ENCODE measurements at places on chromosomes 2 and 18.

DNA sequence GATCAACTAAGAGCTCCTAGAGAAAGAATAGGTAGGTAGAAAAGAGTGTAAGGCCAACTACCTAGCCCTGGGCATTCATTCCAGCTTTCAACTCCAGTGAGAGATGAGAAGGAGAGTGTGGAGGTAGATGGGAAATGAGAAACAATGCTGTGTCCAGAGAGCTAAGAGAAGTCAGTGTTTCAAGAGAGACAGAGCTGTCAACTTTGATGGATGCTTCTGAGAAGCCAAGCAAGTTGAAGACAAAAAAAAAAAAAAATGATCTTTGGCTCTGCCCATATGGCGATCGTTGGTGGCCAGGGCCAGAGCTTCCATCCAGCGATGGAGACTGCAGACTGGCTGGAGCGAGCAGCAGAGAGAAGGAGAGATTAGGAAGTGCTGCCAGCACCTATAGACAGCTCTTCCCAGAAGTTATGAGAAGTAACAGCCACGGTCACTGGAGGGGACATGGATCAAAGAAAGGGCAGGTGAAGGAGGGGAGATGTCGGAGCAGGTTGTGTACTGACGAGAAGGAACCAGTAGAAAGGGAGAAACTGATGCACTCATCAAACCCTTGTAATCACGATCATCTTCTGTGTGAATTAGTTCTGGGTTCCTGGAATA is 112.4 kb upstream of the PPP1CB start:
- DNase-seq, result no peak

DNA sequence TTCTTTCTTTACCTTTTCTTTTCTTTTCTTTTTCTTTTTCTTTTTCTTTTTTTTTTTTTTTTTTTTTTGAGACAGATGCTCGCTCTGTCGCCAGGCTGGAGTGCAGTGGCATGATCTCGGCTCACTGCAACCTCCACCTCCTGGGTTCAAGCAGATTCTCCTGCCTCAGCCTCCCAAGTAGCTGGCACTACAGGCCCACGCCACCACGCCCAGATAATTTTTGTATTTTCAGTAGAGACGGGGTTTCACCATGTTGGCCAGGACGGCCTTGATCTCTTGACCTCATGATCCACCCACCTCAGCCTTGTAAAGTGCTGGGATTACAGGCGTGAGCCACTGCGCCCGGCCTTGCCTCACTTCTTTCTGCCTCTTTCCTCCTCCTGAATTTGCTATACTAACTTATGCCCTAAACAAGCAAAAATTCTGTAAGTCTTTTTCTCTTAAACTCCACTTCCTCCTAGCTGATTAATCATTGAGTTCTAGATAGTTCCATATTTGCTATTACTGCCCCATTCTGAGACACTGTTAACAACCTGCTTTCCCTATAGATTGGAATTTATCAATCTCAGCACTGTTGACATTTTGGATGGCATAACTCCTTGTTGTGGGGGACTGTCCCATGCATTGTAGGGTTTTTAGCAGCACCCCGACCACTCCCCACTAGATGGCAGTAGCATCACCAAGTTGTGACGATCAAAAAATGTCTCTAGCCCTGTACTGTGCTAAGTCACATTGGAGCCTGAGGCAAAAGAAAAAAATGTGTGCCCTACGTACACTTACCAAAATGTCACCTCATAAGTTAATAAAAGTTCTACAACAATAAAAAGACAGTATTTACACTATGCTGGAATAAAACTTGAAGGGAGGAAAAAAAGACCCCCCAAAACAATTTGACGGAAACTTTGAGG is 16.4 kb upstream of the THADA start:
- DNase-seq, result peak; percentile 87

- no peak for DNase-seq
These were observed 203.4 kb upstream of the RND3 start for GRCh38 chr2:150690870-150691269.

GRCh38 chr2:224969633-224970260 is 72.5 kb downstream of the DOCK10 start:
- no peak for DNase-seq

- DNase-seq, result peak; percentile 88
These were observed 68.4 kb upstream of the PPP1CB start for GRCh38 chr2:28683100-28683706.
